Kidney capillary endothelial cell (primary cell): ENCODE measurements at places on chromosomes 1 and 21.

- DNase-seq = no peak
Measured at GRCh38 chr1:67731322-67731721, 46.3 kb downstream of the GADD45A start.

DNA sequence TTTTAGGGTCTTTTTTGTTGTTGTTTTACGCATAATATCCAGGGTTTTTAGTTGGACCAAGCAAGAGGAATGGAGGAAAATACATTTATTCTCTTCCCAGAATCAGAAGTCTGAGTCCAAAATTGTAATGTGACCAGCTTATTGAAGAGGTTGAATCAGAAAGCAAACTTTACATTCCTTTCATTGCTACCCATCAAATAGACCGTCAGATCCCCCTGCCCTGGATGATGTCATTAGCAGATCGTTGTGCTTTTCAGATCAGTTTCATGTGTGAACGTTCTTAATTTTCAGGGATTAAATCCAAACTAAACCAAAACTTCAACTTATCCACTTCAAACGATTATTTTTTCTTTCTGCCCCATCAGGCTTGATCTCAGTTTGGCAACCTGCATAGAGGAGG lies 85.7 kb upstream of the NGF start:
- DNase-seq = no peak

DNA sequence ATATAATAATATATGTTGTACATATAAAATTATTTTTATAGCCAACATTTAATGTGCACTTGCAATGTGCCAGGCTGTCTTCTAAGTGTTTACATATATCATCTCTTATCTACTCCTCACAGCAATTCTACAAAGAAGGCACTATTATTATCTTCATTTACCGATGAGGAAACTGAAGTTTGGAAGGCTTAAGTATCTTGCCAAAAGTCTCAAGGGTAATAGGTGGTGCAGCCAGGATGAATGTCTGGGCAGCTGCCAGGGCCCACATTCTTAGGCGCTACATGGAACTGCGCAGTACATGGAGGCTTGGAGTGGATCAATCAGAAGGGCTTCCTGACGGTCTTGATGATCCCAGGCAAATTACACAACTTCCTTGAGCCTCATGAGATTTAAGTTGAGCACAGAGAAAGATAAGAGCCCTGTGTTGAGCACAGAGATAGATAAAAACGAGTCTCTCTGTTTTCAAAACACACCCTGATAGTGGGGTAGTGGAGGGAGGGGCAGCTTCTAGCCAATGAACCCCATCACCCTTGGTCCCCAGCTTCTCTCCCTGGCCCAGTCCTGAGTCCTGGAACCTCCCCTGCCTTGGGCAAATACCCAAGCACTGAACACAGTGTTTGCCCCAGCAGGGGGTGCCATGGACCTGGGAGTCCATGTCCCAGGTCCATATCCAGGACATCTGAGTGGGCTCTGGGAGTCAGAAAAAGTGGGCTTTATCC lies 9.2 kb downstream of the POU3F1 start:
- DNase-seq = no peak

DNA sequence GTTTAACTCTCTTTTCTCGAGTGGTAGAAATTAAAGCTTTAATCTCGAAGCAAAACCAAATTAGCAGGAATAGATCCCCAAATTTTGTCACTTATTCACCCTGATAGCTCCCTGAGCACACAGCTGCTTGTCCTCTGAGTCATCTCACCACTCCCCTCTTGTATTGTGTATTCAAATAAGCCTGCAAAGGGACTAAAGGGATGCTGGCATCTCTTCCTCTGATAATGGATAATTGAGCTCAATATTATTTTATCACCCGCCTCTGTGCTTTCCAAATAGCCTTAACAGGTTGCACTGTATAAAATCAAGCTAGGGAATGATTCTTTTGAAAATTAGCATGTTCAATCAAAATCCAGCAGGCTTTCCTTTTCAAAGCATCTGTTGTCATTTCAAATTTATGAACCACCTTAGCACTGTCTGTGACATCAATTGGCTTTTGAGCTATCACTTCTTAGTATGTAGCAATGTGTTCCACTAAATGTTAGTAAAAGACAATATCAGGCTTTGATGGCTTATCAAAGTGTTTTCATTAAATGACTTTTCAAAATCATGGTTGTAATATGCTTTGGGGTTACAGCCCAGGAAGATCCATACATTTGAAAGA lies 561.6 kb downstream of the PLA2G4A start:
- DNase-seq = no peak

DNA sequence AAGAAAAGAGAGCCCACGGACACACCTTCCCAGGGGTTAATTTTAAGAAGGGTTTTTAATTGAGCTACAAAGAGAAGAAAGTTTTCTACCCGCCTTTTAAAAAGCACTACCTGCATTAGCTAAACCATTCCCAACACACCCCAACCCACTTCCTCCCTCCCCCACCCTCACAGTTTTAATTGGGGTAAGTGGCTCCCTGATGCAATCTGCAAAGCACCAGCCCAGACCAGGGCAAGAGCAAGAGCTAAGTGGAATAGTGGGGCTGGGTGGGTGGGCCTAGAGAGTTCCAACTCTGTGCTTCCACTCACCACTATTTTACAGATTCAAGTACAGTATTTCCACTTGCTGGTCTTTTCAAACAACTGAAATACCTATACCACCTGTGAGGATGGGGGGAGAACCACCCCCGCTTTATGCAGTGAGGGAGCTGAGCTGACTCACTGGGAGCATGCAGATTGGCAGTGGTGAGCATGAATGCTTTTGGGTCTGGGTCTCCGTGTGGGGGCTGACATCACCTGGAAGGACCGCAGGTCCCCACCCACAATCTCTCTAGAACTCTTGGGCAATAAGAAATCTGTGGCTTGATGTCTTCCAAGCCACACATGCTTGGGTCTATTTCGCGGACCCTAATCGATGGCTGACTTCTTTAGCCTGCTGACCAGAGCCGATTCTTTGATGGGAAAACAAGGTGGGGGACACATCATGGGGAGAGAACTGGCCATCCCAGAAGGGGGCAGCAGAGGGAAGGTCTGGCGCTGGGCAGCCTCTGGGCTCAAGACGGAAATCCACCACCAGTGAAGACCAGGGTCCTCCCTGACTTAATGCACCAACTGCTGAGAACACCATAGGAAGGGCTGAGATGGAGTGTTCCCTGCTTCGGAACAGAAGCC lies 95.5 kb downstream of the SSBP3 start:
- peak; percentile 71 for DNase-seq

DNA sequence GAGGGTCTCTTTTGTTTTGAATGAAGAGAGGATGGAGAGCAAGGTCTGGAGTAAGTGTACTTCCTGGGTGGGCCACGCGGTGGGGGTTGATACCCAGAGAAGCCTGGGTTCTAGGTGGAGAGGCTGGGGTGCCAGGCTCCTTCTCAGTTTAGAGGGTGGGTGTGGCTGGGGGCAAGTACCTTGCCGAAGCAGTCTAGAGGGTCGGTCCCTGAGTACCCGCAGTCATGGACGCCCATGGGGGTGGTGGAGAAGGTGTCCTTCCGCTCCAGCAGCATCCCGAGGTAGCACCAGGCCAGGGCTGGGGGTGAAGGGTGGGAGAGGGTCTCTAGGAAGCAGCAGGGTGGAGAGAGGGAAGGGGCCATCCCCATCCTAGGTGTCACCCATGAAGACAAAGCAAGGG lies 14.3 kb downstream of the TTC22 start:
- no peak for DNase-seq

- DNase-seq = no peak
Measured at GRCh38 chr1:97929874-97930851, 9.3 kb upstream of the DPYD start.

DNA sequence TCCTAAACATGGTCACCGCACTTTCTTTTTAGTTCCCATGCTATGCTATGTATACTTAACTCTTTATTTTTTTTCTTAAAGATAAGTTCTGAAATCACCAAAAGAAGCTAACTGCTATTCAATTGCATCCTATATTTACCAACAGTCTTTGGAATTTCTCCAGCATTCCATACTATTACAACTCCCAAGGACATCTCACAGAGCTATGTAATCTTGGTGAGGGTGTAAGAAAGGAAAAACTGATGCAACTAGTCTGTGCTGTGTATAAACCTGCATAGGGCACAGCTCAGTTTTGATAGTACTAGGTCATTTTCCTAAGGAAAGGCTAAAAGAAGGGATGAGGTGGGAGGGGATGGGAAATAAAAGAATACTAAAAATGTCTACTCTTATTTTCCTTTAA lies 78.0 kb downstream of the PTPN14 start:
- DNase-seq = no peak

DNA sequence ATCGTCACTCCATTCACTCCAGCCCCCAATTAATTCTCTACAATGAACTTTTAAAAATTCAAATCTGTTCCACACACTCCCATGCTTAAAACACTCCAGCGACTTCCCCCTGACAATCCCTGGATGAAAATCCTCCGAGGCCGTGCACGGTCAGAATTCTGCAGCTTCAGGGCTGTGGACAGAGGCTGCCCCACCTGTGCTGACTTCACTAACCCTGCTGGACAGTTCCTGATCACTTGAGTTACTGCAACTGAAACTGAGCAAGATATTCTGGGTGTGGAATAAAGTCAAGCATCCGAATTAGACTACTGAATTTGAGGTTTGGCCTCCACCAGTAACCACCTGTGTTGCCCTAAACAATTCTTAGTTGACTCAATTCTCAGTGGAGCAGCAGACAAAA lies 1.0 kb upstream of the JAK1 start:
- no peak for DNase-seq

GRCh38 chr1:156438278-156438987 lies 62.1 kb downstream of the MEF2D start:
- no peak for DNase-seq

DNA sequence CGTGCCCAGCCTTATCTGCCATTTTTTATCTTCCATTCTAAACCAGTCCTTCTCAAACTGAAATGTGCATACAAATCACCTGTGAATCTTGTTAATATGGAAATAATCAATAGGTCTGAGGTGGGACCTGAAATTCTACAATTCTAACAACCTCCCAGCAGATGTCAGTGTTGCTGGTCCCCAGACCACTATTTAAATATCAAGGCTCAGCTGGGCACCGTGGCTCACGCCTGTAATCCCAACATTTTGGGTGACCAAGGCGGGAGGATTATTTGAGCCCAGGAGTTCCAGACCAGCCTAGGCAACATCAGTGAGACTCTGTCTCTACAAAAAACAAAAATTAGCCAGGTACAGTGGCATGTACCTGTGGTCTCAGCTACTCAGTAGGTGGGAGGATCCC lies 4.1 kb downstream of the UQCRHL start:
- DNase-seq = no peak

DNA sequence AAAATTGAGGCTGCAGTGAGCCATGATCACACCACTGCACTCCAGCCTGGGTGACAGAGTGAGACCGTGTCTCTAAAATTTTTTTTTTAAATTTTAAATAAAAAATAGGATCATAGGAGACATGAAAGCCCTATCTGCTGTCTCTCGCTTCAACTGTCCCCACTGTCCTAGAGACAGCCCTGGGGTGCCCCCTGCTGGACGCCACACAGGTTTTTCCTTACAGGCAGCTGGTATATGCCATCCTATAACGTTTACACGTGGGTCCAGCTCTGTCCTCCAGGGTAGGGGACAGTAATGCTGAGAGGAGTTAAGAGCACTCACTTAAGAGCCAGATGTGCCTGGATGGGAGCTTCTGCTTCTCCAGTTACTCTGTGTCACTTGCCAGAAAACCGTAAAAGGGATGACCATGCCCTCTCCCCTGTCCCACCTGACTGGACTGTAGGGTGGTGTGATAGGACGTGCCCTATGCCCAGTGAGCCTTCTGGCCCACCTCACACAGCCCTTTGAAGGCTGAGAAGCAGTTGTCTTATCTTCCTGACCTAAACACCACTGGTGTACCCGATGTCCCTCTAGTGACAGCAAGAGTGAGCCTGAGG lies 8.5 kb downstream of the FBXO2 start:
- DNase-seq = peak; percentile 74

- no peak for DNase-seq
Measured at GRCh38 chr1:173453982-173454381, 23.2 kb upstream of the PRDX6 start.

DNA sequence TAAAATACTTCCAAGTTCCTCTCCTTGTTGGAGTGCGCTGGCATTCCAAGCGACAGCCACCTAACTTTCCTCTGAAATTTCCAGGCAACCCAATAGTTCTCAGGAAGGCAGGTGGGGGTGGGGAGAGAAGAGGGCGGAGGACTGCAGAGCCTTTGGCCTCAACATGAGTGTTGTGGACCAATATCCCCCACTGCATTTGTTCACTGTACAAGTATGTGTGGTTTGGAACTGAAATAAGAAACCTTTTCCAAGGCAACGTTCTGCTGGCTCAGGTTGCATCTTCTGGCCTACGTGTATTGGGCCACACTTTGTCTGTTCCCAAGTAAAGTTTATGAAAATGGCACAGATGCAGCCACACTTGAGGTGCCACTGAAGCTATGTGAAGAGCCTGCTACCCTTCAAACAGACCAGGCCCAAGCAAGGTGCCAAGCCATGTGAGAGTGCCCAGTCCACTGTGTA lies 153.4 kb downstream of the DHRS3 start:
- no peak for DNase-seq

GRCh38 chr1:208043691-208044181 lies 132.8 kb upstream of the CD34 start:
- no peak for DNase-seq

DNA sequence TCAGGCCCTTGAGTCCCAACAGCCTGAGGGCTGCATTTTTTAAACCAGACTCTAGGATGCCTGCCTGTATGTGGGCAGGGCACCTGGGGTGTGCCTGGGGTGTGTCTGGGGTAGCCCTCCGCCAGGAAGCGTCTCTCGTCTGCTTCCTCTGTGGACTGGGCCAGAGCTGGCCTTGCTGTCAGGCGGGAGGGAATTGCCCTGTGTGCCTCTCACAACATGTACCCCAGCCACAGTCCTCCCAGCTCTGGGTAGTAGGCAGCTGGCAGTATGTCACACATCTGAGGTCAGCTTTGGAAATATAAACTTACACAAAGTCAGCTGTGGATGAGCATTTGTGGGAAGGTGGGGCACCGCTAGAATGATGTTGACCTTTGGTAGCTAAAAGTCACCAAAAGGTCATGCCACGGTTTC lies 13.0 kb downstream of the TRAF5 start:
- DNase-seq = no peak

DNA sequence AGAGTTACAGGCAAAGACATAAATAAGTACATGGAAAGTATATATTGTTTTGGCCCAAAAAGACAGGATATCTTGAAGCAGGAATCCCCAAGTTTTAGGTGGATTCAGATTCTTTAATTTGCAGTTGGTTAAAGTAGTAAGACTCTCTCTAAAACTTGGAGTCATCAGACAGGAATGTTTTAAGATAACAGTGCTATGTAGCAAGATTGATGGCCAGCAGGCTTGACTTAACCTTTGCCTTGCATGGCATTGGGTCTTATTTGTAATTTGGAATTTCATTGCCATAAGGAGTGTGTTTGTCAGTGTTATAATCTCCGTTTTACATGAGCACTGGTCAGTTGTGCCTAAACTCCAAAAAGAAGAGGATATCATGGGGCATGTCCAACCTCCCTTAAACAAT lies 727.6 kb upstream of the CHRM3 start:
- DNase-seq = no peak

GRCh38 chr1:54542962-54543539 lies 5.0 kb upstream of the ACOT11 start:
- no peak for DNase-seq

DNA sequence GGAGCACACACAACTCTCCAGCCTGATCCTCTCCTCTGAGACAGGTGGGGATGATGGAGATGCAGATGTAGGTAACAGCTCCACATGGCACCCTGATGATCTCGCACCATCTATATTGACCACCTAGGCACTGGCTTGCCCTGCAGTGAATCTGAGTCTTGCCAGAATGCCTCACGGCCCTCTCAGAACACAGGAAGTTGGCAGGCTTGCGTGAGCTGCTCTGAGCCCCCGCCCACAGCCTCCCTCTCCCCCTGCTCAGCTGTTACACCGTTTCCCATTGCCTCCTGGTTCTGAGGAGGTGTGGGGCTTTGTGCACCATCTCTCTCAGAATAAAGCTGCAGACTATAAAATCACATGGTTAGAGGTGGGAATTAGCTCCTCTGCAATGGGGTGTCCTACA lies 48.0 kb downstream of the URB2 start:
- DNase-seq = no peak
